ENCODE measurements at places on chromosomes 13 and 19.

- DNase-seq = no peak
Measured at GRCh38 chr13:89455741-89456140, 1784.6 kb downstream of the SLITRK5 start.

GRCh38 chr13:93732186-93732585, 505.6 kb downstream of the GPC6 start:
- no peak for DNase-seq

GRCh38 chr19:28486926-28487325, 726.0 kb downstream of the UQCRFS1 start:
- no peak for DNase-seq

DNA sequence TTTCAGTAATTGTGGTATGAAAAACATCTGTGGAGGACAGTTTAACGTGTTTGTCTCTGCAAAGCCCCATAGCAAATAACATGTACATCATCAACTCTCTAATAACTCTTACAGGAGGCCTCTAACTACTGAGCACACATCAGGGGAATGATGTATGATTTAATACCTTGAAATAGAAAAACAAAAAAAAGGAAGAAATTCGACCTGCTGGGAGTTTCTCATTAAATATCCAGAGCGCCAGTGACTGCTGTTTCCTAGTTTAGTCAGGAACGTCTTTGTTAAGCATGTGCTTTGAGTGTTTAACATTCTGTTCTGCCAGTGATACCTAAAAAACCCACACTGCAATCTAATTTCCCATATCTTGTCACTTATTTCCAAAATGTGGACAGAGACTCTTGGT, 235.4 kb downstream of the PCDH20 start:
- DNase-seq = no peak

DNA sequence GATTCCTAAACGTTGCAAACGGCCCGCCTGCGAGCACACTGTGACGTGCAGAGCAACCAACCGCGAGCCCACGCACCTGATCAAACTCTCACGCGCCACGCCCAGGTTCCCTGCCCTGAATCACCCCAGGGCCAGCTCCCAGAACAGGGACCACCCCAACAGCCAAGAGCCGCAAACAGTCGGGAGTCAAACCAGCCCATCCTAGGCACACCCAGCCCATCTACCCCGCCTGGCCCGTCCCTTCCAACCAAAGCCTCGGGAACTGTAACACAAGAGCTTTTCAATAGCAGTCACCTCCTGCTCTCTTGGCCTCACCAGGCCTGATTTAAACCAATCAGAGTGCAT, 8.9 kb downstream of the PIP5K1C start:
- no peak for DNase-seq

DNA sequence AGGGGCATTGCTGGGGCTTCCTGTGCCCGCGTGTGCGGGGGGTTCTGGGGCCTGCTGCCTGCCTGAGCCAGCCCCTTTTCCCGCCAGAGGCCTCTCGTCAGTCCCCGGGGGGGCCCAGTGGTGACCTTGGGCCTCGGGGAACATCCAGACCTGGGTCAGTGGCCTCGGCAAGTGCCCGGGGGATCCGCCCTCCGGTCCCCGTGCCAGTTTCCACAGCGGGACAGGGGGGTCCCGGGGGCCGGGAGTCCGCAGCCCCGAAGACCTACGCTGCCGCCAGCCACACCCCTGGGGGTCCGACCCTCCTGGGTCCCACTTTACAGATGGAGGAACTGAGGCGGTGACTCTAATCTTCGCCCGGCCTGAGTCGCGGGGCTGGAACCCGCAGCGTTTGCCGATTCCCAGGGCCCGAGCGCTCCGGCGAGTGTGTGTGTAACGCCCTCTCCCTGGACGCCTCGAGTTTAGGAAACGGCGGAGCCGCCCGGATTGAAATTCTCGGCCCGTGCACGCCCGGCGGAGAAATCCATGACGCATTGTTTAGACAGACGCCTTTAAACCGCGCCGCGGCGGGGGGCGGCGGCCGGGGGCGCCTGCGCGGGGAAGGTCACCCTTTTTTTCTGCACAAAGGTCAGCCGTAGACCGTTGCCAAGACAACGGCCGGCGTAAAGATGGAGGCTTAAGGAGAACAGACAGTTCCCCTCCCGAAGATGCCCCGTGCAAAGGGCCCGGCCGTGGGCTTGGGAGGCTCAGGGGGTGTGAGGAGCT, 39.3 kb downstream of the EFNA2 start:
- peak; percentile 11 for DNase-seq

- DNase-seq = peak; percentile 55
Measured at GRCh38 chr13:97344265-97345175, 89.4 kb upstream of the RAP2A start.

DNA sequence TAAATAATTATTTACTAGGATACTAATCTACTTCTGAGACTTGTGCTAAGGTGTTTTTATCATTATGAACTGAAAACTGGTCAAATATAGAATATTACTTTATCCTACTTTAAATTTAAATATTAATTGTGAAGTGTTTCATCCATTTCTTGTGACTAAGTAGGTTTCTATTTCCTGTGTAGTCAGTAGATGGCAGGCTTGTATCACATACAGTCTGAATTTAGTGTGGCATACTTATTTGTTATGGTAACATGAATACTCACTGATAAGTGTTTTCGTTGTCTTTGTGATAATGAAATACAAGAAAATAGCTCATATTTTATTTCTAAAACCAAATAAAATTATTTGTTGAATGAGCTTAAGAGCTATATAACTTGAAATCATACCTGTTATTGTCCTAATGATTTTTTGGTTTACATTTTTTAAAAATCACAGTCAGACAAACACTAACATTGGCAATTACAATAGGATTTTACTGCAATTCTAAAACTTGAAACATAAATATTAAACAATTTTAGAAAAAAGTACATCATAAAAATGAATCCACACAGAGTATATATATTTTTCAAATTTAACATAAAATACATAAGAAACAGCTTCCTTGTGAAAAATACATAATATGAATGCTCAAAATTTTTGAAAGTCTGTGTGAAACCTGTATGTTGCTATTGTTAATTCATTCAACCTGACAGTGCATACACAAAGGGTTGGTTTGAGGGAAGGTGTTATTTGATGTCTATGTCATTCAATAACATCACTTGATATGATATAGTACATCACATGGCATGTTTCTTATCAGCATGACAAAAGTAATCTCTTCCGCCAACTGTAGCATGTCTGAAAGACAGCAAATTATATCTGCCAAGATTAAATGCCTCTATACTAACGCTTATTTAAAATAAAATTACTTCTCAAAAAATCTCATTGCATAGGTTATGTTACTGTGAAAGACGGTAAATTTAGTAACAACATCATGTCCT, 904.8 kb upstream of the PCDH20 start:
- DNase-seq = no peak

- DNase-seq = no peak
Measured at GRCh38 chr13:107730813-107731212, 484.5 kb downstream of the LIG4 start.

DNA sequence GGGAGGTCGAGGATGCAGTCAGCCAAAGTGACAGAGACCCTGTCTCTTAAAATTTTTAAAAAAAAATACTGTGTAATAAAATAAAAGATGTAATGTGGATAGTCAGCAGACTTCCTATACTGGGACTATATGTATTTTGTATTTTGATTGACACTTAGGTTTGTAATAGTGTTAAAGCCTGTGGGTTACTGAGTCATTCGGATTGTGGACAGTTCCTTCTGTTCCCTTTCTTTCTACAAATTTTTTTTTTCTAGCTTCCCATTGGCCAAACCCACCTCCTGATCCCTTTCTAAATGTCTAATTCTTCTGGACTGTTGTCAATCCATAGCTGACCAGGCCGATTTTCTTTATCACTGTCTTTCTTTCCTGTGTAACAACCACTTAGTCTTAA, 108.0 kb downstream of the DNAJC3 start:
- DNase-seq = no peak

DNA sequence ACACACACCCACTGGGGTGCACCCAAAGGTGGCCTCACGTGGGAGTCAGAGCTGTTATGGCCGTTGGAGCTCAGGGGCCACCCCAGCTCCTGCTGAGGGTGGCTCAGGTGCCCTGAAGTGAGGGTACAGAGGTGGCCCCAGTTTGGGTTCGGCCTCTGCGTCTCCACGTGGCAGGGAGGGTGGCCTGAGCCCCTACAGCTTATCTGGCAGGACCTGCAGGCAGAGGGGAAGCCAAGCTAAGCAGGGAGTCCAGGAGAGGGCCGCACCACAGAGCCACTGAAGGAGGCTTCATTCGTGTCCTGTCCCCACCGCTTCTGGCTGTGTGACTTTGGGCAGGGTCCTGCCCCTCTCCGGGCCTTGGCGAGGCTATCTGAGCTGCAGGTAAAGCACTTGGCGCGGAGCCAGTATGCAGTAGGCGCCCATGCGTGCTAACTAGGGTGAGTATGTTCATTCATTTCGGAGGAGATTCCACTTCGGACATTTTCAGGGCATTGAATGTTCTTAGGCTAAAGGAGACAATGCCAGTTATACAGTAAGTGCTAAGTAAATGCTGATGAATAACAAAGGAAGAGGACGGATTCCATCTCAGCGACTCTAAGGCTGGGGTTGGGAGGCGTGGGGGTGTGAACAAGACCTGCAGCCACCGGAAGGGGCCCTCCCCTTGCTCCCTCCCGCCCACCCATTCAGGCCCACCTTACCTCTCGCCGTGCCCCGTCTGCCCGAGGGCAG, 4.9 kb downstream of the REX1BD start:
- no peak for DNase-seq

DNA sequence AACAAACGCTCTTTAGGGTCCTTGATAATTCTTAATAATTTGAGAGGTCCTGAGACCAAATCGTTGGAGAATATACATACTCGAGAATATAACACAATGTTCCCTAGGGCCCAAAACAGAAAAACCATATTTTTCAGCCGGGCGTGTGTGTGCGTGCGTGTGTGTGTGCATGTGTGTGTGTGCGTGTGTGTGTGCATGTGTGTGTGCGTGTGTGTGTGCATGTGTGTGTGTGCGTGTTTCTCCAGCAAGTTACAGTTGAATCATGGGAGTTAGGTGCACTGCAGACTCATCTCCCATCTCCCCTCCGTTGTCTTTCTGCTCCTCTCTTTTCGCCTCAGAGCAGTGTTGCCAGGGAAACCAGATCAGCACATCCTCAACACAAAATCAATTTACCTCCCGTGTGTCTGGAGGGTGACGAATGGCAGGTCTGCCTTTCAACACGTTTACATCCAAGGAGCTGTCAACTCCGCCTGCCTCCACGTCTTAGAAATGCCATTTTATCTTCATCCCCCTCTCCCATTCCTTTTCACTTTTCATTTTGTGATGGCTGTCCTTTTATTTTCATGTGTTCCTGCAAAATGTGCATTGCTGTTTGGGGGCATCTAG, 8.3 kb upstream of the PNMA8B start:
- DNase-seq = no peak

- DNase-seq = no peak
Measured at GRCh38 chr13:22594041-22594440, 586.7 kb upstream of the SGCG start.

DNA sequence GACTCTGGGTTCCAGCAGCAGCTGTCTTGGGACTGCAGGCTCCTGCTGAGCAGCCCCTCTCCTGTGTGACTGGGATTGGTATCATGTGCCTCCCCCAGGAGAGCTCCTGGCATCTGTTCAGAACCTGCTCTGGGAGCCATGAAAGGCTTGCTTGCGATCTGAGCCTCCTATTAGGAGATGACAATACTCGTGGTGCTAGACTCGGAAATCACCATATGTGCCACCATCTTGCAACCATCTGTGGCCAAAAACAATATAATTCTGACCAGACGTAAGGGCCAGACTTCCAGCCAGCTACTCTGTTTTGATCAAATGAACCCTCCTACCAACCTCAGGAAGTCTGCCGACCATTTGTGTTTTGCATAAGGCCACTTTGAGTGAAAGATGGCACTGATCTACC, 484.7 kb downstream of the IRS2 start:
- no peak for DNase-seq

DNA sequence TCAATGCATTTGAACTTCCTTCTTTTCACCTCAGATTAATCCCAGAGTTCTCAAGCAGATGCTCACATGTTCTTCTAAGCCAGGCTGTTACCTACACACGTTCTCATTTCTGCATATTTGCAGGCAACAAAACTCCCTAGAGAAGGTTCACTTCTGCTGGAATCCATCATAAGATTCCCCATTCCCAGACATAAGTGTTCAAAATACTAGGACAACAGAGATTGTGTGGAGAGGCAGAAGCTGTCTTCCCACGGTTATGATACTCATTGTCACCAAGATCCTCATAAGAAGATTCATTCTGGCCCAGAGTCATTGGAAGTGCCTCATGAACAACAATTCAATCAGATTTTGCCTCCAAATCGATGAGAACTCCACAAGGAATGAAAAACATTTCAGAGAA, 931.6 kb upstream of the MIR17HG start:
- no peak for DNase-seq

DNA sequence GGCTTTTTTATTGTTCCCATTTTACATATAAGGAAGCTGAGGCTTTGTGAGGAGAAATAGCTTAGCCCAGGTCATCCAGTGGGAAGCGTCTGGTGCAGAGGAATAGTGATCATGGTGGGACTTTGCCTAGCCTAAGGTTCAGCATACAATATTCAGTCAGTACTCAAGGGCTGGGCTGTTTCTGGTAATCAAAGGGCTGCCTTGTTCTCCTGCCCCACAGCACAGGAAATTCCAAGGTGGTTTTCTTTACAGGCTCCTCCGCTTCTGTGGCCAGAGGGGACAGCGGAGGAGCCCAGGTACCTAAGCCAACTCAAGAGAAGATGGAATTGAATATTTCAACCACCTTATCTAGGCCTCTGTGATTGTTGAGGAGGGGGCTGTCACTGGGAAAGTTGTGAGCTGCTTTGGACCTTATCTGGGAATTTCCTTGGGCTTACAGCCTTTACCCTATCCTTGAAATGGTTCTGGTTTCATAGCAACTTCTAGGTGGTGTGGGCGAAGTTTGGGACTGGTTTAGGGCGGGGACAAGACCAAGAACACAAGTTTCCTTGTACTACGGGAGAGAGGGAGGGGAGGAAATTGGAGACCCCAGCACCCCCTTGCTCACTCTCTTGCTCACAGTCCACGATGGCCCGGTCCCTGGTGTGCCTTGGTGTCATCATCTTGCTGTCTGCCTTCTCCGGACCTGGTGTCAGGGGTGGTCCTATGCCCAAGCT, at the start of gene MIA:
TSS of gene MIA (plus strand) at position 606 of the 716 bp plus-strand sequence. CDS start at position 628, 22 bp downstream.
- DNase-seq = no peak

GRCh38 chr13:72397265-72397664, 330.2 kb downstream of the MZT1 start:
- DNase-seq = no peak

- no peak for DNase-seq
Measured at GRCh38 chr19:46955813-46956371, 63.7 kb upstream of the NPAS1 start.

DNA sequence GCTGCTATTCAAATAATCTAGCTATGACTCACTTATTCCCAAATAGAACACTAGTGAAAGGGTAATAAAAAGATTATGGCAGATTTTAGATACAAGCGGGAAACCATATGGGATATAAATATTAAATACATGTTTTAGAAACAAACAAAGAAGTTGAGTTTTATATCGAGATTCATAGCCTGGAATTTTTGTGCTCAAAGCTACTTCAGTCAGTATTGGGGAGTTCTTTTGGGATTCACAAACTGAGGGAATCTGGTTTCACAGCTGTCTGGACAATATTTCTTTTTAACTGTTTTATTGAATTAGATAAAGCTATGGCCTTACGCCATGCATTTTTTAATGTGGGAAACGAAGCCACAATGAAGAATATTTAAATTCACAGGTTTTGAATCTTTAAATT, 257.1 kb upstream of the PCDH20 start:
- DNase-seq = no peak

- no peak for DNase-seq
Measured at GRCh38 chr19:15231271-15231670, 977 bp downstream of the EPHX3 start.
